EL (cell line): ENCODE measurements at places on chromosomes 3 and 15.
A peak's percentile ranks its signal among the peaks of the same experiment; 100 is the strongest.

DNA sequence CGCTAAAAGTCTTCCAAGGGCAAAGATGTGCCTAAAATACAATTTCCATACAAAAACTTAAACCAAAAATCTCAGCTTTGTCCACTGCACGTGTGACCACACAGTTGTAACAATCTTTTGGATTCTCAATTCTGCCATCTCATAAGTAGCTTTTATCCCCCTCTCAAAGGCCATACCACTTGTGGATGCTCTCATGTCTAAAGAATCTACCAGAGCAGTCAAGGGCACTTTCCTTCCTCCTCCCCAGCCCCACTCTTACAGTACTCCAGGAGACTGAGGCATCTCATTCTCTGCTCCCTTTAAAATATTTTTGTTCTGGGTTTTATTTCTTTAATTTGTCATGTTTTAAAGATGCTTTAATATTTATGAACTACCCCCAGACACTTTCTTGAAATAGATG, 102.3 kb upstream of the PFN2 start:
- peak; percentile 78 for DNase-seq

DNA sequence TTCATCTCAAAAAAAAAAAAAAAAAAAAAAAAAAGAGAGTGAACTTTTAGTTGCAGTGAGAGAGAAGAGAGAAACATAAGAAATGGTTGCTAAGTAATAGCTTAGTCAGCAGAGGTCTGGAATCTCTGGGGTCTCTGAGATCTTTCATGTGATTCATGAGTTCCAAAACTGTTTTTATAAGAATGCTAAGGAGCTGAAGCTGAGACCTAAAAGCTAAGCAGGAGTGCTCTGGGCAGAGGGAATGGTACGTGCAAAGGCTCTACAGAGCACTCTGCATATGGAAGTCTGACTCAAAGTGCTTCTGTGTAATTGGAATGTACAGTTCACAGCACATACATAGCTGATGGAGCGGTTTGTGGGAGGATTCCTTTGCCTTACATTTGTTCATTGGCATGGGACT, 66.3 kb upstream of the LRIG1 start:
- DNase-seq, result peak; percentile 39

- DNase-seq, result no peak
Observed at GRCh38 chr15:45183511-45183910, 4.3 kb downstream of the SHF start.

- DNase-seq, result no peak
Observed at GRCh38 chr15:45377609-45378148, 665 bp downstream of the GATM start.

GRCh38 chr15:53835309-53835708, 75.8 kb upstream of the WDR72 start:
- no peak for DNase-seq

- peak; percentile 13 for DNase-seq
Observed at GRCh38 chr3:17473761-17474160, 268.7 kb downstream of the TBC1D5 start.

- DNase-seq, result peak; percentile 20
Observed at GRCh38 chr3:62332835-62333244, 40.5 kb downstream of the FEZF2 start.

DNA sequence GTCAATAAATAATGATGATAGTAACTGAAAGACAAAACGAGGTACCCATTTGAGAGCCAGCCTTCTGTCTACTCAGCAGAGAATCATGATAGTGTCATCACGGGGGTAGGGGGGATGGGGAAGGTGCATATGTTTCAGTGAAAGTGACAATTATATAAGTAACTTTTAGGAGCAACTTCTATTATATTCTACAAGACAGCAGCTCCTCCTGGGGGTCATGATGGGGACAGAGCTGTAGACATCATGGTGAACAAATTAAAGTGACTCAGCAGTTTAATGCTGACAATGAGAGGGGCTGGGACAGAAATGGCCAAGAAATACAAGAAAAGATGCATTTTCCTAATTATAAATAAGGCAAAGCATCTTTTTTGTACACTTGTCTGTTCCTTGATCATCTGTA, 11.8 kb downstream of the CAPN3 start:
- DNase-seq, result peak; percentile 29

DNA sequence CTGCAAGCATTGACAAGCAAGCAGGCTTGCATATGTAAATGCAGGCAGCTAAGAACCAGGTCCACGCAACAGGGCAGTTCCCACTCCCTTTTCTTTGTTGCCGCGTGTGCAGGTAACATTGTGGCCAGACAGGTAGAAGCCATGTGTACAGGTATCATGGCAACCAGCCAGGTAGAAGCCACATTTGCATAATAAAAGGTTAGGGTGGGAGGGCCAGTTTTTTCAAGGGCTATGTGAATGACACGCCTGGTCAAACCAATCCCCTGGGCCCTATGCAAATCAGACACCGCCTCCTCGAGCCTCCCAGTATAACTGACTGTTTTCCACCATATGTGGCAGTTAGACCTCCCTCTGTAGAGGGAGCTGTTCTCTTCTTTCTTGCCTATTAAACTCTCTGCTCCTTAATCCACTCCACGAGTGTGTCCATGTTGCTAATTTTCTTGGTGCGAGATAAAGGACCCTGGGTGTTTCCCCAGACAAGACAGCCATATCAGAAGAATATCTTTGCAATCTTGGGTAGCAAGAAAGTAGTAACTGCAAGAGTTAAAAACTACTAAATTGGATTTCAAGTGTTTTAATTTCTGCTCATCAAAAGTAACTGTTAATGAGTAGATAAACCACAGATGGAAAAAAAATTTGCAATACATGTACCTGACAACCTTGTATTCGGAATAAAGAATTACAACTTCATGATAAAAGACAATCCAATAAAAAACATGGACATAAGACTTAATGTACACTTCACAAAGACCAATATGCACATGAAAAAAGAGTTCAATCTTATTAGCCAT, 21.8 kb downstream of the PCOLCE2 start:
- no peak for DNase-seq

DNA sequence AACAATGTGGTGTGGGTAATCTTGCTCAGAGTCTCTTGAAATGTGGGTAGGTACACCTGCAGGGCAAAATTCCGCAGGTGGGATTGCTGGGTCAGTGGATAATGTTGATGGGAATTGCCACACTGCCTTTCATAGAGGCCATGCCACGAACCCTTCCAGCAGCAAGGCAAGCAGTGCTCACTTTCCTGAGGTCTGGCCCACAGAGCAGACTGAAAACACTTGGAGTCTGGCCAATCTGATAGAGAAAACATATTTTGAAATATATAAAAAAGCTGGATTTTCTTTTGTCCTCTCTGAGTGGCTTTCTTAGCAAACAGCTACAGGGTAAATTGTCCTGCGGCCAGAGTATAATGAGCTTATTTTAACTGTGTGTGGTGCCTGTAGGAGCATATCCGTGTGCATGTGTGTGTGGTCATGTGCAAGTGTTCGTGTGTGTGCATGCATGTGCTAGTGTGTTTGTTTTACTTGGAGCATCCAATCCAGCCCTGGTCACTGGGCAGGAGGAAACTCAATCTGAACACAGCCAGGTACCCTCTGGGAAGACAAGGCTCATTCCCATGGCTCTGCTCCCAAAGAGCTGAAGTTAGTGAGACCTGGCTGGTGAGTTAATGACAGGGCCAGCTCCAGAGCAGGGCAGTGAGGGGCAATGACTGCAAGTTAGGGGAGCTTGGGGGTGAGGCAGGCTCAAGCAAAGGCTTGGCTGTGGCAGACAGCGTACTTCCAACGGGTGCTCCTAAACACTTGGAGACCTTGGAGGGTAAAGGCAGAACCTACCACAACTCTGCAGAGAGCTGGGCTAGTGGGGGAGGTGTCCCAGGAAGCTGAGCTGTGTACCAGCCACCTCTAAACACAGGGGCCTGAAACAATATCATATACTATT, 91.3 kb downstream of the PLXNA1 start:
- DNase-seq, result no peak

- peak; percentile 4 for DNase-seq
Observed at GRCh38 chr3:88005066-88005465, 53.7 kb downstream of the CGGBP1 start.

- DNase-seq, result no peak
Observed at GRCh38 chr3:150243466-150243865, 164.6 kb upstream of the TSC22D2 start.
